Kasumi-1 (cell line): ENCODE measurements at places on chromosomes 11 and 22.
A peak's percentile ranks its signal among the peaks of the same experiment; 100 is the strongest.

- no peak for DNase-seq
Measured at GRCh38 chr11:88152381-88152780, 22.9 kb downstream of the RAB38 start.

- DNase-seq: no peak
Measured at GRCh38 chr11:16511116-16512114, 155.1 kb upstream of the SOX6 start.

DNA sequence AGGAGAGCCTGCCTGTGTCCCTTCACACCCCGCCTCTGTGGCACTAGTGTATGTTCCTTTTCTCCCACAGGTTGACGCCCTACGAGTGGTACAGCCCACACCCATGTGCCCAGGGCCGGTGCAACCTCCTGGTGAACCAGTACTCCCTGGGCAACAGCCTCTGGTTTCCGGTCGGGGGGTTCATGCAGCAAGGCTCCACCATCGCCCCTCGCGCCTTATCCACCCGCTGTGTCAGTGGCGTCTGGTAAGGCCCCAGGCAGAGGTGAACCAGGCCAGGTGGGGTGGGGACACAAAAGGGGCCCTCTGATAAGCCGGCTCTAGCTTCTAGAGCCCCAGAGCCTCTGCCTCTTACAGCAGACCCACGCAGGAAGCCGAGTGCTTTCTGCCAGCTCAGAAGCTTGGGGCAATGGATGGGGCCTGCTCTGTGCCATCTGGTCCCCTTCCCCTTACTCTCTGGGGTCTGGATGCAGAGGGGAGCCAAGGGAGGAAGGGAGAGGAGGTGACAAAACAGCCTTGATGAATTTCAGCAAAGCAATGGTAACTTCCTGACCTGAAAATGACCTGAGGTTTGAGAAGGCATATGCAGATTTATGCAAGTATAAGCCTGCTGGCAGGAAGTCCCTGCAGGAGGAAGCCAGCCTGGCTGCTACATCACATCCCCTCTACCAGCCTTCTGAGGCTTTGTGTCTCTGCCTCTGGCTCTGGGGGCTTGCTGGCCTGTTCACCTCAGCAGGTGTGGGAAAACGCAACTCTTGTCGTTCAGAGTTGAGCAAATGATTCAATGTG lies 67.0 kb upstream of the TBCEL start:
- no peak for DNase-seq

DNA sequence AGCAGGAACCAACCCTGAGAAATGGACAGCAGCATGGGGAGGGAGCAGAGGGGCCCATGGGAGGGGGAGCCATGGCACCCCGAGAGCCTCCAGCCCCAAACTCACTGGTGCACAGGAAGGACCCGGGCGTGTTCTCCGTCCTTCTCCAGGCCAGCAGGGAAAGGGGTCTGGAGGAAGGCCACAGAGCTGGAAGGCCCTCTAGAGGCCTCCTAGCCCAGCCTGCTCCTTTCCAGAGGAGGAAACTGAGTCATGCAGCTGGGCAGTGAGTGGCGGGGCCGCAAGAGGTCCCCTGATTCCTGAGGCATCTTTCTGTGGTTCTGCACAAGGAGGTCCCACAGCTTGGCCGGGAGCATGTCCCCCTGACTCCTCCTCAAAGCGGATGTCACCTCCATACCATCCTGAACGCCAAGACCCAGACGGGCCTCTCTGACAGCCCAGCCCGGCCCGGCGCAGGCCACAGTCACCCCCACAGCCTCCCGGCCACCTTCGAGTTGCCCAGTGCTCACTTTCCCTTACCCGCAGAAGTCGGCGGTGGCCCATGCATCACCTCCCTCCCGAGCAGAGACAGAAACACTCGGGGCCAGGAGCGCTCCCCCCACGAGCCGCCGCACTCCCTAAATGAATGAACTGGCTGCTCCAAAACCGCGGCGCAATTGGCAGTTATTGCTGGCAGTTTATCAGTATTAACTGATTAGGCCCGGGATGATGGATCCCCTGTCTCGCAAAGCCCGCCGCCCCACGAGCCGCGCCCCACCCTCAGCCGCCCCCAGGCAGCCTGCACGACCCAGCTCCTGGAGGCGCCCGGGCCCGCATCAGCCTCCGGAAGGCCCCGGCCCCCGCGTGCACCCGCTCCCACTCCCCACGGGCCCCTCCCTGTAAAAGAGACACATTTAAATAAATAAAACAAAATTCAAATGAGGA lies 272.5 kb downstream of the BUD13 start:
- no peak for DNase-seq

DNA sequence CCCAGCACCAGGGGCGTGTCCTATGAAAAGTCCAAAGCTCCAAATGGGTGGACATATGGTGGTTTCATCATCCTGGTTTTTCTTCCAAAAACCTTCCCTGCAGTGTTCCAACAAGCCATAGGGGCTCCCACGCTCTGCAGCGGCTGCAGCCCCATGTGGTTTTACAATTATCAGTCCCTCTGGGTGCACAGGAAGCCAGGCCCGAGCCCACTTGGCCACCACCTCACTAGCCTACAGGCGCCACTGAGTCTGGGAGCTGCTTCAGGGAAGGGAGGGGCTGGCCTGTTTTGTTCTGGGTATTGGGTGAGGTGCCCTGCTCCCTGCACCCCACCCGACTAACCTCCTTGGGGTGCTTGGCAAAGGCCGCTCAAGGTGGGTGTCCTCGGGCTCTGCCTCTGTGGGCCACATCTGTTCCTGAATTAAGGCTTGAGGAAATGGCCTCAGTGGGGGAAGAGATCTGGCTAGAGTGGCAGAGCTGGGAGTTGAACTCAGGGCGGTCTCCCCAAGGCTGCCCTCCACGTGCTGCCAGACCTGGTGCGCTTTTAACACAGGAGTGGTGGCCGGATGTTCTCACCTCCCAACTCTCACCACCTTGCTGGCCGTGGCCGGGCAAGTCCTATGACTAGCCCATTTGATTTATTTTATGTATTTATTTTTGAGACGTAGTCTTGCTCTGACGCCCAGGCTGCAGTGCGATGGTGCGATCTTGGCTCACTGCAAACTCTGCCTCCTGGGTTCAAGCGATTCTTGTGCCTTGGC lies 5.3 kb upstream of the CDC42BPG start:
- no peak for DNase-seq

DNA sequence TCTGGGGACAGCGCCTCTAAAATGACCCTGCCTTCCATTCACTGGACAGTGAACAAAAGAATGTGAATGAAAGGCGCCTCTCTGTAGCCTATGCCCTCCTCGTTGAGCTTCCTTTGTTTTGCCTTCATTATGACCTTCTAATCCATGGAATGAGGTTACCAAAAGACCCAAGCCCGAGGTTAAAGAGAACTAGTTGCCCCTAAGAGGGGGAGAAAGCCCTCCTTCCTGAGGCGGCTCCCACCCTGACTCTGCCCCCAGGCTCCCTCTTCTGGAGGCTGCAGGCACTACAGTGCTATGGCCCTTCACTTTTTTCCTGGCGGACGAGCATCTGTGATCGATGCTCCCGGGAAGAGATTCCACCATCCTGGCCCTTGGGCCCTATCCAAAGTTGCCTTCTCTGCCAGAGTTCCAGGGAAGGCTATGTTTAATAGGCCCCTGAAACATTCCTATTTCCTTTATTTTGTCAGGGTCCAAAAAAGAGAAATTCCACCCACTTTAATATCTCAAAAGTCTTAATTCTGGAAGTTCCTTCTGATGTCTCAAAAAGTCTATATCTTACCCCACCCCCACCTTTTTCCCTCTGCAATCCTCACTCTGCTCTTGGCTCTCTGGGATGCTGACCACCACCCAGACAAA lies 147.3 kb downstream of the FEZ1 start:
- DNase-seq: peak; percentile 25

GRCh38 chr11:94125407-94126115 lies 3.1 kb upstream of the PANX1 start:
- DNase-seq: no peak

DNA sequence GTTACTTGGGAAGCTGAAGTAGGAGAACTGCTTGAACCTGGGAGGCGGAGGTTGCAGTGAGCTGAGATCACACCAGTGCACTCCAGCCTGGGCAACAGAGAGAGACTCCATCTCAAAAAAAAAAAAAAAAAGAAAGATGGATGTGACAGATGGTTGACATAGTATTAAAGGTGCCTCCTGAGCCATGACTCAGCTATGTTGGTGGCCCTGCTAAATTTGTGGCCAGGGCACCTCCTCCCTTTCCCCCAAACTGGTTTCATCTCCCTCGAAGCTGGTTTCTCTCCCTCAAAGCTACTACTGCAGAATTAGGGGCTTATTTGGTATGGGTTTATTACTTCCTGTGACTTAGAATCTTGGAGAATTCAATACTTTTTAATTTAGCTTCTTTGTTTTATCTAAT lies 31.5 kb downstream of the SDHD start:
- DNase-seq: no peak

GRCh38 chr11:71238941-71239340 lies 13.4 kb downstream of the SHANK2 start:
- DNase-seq: no peak

DNA sequence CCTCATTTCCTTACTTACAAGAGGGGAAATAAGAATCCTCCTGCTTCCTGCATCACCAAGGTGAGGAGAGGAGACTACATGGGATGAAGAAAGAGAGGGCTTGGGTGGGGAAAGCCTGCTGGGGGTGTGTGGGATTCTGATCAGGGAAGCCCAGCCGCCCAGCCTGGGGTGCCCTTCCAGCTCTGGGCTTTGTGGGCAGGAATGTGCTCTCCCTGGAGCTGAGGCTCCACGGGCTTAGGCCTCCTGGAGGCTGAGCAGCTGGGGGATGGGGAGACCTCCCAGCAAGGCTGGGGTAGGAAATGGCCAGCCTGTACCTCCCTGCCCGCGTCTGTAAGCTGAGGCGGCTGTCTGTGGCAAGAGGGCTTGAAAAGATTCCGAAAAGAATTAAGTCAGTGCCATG lies 206.1 kb downstream of the GRIK4 start:
- no peak for DNase-seq

DNA sequence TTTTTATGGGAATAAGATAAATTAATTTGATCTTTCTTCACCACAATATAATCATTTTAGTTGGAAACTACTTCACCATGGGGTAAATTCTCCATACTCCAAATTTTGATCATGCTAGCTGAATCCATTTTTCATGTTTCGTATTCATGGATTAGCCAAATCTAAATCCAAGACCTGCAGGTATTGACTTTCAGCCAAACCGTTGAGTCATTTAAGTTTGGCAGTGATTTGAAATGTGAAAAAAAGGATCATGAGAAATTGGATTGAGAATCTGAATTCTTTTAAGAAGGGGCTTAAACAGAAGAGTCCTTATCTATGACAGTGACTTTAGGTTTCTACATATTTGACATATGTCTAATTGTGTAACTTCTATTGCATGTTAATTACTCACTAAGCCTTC lies 5.3 kb downstream of the GAS2 start:
- no peak for DNase-seq

GRCh38 chr11:60485987-60486386 lies 6.6 kb upstream of the MS4A12 start:
- DNase-seq: peak; percentile 73

DNA sequence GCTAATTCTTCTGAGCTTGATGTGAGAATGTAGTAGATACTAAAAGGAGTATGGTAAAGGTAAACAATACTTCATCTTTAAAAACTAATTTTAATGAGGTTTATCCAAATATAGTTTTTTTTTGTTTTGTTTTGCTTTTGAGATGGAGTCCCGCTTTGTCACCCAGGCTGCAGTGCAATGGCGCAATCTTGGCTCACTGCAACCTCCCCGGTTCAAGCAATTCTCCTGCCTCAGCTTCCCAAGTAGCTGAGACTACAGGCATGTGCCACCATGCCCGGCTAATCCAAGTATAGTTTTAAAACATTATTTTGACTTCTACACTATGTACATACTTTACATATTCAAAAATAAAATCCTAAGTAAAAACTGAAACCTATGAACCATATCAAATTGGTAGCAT lies 4.1 kb downstream of the ZBTB44 start:
- no peak for DNase-seq

DNA sequence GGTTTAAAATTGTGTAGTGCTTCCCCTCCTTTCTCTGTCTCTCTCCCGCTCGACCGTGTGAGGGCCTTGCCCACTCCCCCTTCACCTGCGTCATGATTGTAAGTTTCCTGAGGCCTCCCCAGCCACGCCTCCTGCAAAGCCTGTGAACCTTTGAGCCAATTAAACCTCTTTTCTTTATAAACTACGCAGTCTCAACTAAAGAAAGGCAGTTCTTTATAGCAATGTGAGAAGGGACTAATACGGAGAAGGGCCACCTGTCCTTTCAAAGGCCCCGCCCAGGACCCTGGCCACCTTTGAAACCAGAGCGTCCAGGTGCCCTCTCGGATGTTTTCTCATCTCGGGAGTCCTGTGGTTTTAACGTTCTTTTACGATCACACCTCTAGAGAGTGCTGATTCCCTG lies 741.5 kb downstream of the BRD1 start:
- DNase-seq: no peak

- no peak for DNase-seq
Measured at GRCh38 chr11:134449713-134450112, 37.7 kb upstream of the B3GAT1 start.

- DNase-seq: no peak
Measured at GRCh38 chr11:65532388-65533064, 7.6 kb downstream of the SCYL1 start.

GRCh38 chr11:87394924-87395323 lies 357.2 kb downstream of the TMEM135 start:
- DNase-seq: no peak

- DNase-seq: no peak
Measured at GRCh38 chr11:13818325-13818724, 144.2 kb upstream of the SPON1 start.

DNA sequence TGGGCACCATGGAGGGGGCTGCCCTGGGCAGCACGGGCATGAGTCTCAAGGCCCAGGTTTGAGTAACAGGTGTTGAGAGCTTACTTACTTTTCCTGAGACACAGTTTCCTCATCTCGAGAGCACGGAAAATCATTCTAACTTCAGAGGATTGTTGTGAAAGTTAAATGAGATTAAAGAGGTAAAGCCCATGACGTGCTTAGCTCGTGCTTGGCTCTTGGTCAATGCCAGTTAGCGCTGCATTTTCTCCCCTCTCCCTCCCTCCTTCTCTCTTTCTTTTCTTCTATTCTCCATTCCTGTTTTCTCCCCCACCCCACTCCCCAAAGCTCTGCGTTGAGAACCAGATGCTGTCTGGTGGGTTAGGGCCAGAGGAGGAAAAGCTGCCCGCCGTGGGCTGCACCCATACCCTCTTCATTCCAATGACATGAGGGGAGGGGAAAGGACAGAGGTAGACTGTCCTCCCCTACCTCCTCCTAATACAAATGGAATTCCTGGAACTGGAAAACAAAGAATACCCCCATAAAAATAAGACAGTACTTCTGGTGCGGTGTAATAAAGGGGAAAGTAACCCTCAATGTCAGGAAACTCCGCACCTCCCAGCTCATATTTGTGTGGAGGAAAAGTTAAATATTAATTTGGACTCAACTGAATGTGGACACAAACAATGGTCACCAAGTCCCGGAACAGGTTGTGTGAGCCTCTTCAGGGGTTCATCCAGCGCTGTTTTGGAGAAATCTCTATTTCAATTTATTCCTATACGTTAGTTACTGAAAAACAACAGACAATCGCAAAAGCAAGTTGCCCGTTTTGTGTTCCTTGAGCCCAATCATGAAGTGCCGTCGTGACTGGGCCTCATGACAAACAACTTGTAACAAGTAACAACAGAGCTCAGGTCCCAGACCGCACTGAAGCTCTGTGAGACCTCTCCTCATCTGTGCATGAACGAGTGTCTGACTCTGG lies 54.8 kb upstream of the B3GAT1 start:
- DNase-seq: no peak
